Sciatic nerve (tissue), 2 donors: ENCODE measurements at places on chromosomes 16 and 17. TPM values are rescaled to one million over a fixed set of nuclear protein-coding genes. Genes with fewer than 3 reads are reported as not detected.

Gene KRTAP4-5
- total RNA-seq: not detected

Gene HS3ST6
- total RNA-seq: not detected

Gene ALOX12B
- total RNA-seq: not detected

GRCh38 chr16:23374721-23375510 is 72.8 kb downstream of the SCNN1B start:
- no peak for DNase-seq

DNA sequence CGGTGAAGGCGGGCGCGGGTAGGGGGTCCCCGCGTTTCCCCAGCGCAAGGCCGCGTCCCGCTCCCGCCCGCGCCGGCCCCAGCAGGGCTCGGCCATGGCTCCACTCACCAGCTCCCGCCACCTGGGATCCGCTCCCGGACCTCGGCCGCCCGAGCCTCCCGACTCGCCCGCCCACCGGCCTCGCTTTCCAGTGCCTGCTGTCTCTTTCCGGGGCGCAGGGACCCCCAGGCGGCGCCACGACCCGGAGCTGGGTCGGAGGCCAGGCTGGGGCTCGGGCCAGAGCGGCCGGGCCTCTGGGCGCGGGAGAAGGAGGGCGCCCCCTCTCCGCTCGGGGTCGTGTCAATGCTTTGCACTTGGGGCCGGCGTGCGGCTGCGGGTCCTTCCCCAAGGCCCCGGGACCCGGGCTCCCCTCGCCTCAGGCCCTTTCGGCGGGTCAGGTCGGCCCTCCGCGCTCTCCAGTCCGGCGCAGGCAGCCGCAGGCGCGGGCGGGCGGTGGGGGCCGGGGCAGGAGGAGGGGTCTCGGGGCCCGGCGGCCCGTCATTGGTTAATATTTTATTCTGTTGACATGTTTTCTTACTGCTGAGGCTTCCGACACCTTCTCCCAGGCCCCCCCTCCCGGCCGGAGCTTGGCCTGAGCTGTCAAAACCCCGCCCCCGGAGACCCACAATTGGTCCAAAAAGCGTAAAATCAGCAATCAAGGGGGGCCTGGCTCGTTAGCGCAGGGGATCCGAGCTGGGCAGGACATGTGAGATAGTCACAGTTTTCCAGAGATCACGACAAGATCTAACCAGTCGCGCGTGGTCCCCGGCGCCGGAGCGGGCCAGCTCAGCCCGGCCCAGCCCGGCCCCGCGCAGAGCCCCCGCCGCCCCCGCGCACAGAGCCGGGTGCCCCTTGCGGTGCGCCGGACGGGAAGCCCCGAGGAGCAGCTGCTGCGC is at the start of gene TBX2:
Gene TBX2, plus strand, starts transcription at position 713 of the 935 bp plus-strand sequence. CDS start 334 bp downstream, outside the sequence.
- peak; percentile 93 for DNase-seq

- DNase-seq: no peak
These were observed 242.7 kb downstream of the HAPSTR1 start for GRCh38 chr16:9334103-9334502.
